ENCODE measurements at places on chromosomes 6 and 20.

DNA sequence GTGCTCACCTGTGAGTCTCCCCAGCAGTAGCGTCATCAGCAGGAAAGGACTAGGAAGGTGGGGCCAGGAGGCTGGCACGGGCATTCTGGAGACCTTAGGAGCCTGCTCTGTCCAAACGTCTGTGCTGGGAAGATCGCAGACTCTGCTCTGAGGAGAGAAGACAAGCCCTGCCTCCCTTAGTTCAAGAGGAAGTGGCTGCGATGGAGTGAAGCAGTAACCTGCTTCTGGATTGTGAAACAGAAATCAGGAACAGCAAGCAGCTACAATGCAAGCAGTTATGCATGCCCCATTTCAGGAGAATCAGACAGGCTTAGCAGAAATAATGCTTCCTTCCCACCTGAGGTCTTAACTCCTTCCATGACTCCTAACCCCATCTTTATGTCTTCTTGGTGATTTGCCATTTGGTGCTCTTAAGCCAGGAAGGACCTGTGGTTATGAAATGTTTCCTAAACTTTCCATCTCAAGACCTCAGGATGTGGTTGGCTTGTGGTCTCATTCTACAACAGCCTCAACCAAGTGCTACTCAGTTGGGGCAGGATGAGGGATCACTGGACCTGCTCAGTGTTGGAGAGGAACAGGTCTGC, at the start of gene SIRPB1:
SIRPB1 (minus strand) TSS at position 149 of the 584 bp plus-strand sequence; CDS start at position 84, 65 bp downstream.
- no peak for DNase-seq

GRCh38 chr20:15138548-15139126, 801.2 kb upstream of the FLRT3 start:
- DNase-seq = no peak

- DNase-seq = no peak
These were observed 7.2 kb upstream of the CTCFL start for GRCh38 chr20:57532104-57532503.

- no peak for DNase-seq
These were observed 214.4 kb downstream of the ZNF217 start for GRCh38 chr20:53379014-53379832.

DNA sequence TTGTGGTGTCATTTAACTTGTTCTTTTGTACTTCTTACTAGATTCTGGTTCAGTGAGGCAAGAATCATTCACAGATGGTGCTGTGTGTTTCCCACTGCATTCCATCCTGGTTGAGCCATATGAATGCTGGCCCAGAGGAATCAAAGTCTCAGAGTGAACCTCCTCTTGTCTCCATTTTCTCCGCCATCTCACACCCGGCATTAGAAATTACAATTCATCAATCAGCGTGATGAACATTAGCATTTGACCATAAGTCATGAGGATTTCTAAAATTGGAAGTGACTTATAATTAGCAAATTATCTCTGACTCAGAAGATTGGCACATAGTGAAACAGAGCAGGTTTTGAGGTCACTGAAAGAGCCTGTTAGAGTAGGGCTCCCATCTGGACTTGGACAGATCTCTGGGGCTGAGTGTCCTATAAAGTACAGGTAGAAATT, 25.2 kb downstream of the TNFAIP3 start:
- no peak for DNase-seq

- DNase-seq = no peak
These were observed 555.3 kb upstream of the CHD6 start for GRCh38 chr20:42173440-42173839.

DNA sequence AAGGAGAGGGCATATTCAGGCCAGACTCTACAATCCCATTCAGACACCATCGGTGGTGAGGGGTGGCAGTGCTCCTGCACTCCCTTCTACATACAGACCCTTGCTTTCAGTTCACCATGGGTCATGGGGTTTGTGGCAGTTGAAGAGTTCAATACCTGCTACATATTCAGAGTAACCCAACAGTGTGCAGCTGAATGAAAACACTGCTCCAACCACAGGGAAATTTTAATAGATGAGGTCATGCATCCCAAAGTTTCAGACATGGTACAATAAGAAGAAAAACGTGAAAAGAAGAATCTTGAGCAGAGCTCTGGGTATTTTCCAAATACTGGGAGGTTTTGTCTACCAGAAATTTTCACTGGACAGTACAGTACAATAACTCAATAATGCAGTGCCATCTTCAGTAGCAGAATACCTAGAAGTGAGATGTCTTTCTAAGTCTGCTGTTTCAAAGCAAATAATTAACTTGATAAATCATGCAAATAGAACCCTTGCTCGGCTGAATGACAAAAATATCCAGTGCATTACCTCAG, 162.1 kb downstream of the PTPRK start:
- no peak for DNase-seq

All from stimulated activated CD8-positive, alpha-beta memory T cell treated with anti-CD3 and anti-CD28 coated beads, Interleukin-4, amount 100 ng/mL, for 1 hour (primary cell).